ENCODE measurements at places on chromosomes 4 and X.

DNA sequence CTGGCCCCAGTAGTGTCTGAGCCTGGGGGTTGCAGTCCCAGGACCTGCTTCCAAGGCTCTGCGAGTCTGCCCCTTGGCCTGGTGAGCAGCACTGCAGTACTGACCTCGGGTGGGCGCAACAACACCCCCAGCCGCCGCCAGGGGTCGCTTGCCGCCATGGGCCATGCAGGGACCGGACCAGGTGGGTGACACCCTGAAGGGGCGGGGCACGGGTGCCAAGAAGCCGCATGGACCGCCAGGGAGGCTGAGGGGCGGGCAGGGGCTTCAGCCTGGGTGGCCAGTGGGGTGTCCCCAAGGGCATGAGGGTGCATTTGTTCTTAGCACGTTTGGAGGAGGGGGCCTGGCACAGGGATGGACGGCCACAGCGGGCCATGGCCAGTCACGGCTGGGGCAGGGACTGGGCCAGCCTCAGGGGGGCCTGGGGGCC, 25.0 kb downstream of the TACC3 start:
- no peak overlapping the region for H3K27ac ChIP-seq
- no peaks in the 10 kb centered on the region for H3K27me3 ChIP-seq
- peaks cover 14% of the 10 kb centered on the region for H3K4me1 ChIP-seq
- peaks cover 22% of the 10 kb centered on the region for H3K36me3 ChIP-seq
- peak; percentile 65 for DNase-seq

DNA sequence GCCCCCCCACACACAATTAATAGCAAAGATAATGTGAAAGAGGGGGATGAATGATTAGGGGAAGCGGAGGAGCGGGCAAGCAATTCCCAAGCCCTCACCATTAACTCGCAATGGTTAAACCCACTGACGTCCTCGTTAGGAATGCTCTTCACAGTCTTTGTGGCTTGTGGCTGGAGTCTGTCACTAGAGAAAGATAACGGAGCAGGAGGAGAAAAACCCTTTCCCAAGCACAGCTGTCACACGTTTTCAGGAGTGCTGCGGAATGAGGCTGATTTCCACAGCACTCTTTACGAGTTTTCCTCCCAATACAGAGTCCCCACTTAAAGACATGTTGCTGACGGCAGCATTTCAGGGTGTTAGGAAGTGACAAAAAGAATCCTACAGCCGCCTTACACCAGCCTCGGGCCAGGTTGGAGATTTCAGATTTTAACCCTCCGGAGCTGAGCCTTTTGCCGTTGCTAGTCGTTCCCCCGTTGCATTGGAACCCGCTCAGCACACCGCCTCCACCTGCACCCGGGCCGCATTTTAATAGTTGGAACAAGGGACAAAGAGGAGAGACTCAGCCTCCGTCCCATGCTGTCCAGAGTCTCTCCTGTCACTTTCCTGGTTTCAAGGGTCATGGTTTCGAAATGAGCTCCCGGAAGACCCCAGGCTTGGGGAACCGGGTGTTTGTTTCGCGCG, 92.2 kb downstream of the GEMIN8 start:
- peaks cover 17% of the 10 kb centered on the region for H3K27me3 ChIP-seq
- H3K4me3 ChIP-seq = peak overlapping the region; percentile 39
- H3K27ac ChIP-seq = no peak overlapping the region
- no peak for DNase-seq
- no peaks in the 10 kb centered on the region for H3K4me1 ChIP-seq

DNA sequence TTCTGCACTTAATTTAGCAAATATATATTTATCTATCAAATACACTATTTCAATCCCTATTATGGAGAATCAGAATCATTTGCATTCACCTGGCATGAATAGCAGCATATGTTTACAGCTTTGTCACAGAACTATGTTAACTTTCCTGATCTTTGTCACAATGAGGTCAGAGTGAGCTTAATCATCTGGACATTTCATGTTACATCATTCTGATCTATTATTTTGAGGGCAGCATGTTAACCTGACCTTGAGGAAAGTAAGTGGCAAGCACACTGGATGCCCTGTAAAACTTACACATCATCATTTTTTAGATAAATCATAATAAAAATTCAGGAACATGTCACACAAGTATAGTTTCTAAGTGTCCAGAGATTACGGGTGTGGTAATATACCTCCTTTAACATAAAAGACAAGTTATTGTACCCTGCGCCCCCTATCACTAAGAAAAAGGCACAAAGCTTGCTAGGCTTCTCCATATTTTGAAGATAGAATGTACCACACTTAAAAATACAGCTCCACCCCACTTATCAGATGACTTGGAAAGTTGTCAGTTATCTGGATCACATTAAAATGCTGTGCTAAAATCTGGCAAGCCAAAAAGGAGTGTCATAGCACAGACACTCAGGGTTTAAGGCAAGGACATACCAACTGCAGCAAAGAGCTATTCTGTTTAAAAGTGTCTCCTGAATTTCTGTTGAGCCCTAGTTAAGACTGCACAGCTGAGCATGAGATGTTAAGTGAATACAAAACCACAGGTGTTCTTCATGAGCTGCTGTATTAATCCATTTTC, 182.7 kb upstream of the FAT4 start:
- no peaks in the 10 kb centered on the region for H3K4me1 ChIP-seq
- H3K4me3 ChIP-seq = no peak overlapping the region
- no peaks in the 10 kb centered on the region for H3K27me3 ChIP-seq
- no peak overlapping the region for H3K27ac ChIP-seq
- DNase-seq = no peak

- H3K27ac ChIP-seq = no peak overlapping the region
Observed at GRCh38 chrX:70635227-70635626, 190.6 kb downstream of the DLG3 start.

DNA sequence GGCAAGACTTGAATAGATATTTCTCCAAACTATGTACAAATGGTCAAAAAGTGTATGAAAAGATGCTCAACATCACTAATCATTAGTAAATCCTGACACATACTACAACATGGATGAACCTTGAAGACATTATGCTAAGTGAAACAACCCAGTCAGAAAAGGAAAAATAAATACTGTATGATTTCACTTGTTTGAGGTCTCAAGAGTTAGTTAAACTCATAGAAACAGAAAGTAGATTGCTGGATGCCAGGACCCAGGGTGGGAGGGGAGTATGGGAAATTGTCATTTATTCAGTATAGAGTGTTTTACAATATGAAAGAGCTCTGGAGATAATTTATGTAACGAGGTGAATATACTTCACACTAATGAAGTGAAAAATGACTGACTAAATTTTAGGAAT, 32.4 kb downstream of the PRMT9 start:
- peaks cover 29% of the 10 kb centered on the region for H3K36me3 ChIP-seq
- no peak overlapping the region for H3K4me3 ChIP-seq
- DNase-seq = no peak
- H3K27ac ChIP-seq = no peak overlapping the region
- H3K27me3 ChIP-seq = no peaks in the 10 kb centered on the region
- H3K4me1 ChIP-seq = no peaks in the 10 kb centered on the region

- peaks cover 17% of the 10 kb centered on the region for H3K4me1 ChIP-seq
- no peaks in the 10 kb centered on the region for H3K36me3 ChIP-seq
- no peak overlapping the region for H3K4me3 ChIP-seq
- no peak for DNase-seq
- peak overlapping the region; percentile 93 for H3K27ac ChIP-seq
Observed at GRCh38 chrX:153983321-153983801, 10.8 kb downstream of the TMEM187 start.

GRCh38 chrX:152958047-152958446, 35.9 kb downstream of the PNMA5 start:
- peak overlapping the region; percentile 71 for H3K27ac ChIP-seq
- no peak for DNase-seq
- no peaks in the 10 kb centered on the region for H3K4me1 ChIP-seq
- H3K4me3 ChIP-seq = no peak overlapping the region
- no peaks in the 10 kb centered on the region for H3K27me3 ChIP-seq

DNA sequence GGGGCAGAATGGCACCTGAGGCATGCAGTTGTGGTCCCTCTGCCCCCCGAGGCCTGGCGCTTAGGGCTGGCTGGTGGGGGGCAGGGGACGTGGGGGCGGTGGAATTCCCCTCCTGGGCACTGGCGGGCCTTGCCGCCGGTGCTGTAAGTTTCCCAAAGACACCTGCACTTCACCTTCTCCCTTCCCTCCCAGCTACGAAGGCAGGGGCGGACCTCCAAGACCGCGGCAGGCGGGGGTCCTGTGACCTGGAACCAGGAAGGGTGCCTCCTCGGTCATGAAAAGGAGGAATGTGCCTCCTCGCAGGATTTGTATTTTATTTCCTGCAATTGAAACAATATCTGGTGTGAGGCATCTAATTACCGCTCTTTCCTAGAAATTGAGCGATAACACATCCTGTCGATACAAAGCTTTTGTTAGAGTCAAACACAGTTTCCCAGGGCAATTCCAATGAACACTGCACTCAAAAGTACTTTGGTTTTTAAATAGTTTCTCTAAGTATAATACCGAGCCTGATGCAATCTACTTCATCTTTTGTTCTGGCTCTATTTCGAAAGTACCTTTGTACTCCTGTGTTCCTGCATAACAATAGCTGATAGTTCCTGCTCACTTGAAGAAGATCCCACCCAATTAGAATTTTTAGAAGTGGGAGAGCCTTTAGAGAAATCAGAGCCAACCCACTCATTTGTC, 12.3 kb upstream of the ADRA2C start:
- H3K36me3 ChIP-seq = no peaks in the 10 kb centered on the region
- H3K27ac ChIP-seq = no peak overlapping the region
- no peak for DNase-seq
- peaks cover 69% of the 10 kb centered on the region for H3K27me3 ChIP-seq
- no peaks in the 10 kb centered on the region for H3K4me1 ChIP-seq

DNA sequence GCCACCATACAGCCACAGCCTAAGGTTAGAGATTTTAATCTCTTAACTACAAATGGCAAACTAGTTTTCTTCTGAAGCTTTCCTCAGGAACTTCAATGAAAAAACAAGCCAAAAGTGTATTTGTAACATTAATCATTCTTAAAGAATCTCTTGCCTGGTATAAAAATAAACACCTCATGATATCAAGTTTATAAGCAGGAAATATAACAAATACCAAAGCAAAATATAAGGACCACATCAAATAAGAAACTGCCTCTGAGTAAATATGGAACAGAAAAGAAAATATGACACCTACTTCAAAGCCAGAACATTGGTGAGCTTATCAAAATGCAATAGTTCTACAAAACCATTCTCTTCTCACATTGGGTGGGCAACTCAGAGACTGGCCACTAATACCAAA, 89.9 kb downstream of the GPC4 start:
- no peaks in the 10 kb centered on the region for H3K4me1 ChIP-seq
- H3K27me3 ChIP-seq = no peaks in the 10 kb centered on the region
- no peak overlapping the region for H3K27ac ChIP-seq
- no peak overlapping the region for H3K4me3 ChIP-seq

- no peaks in the 10 kb centered on the region for H3K4me1 ChIP-seq
- DNase-seq = no peak
- no peak overlapping the region for H3K27ac ChIP-seq
- H3K27me3 ChIP-seq = no peaks in the 10 kb centered on the region
- H3K4me3 ChIP-seq = no peak overlapping the region
Observed at GRCh38 chr4:152156442-152156841, 379.4 kb downstream of the FBXW7 start.

- DNase-seq = no peak
- no peaks in the 10 kb centered on the region for H3K27me3 ChIP-seq
- H3K4me3 ChIP-seq = no peak overlapping the region
Observed at GRCh38 chrX:142884881-142885280, 140.8 kb upstream of the SPANXN4 start.

GRCh38 chr4:182826391-182826790, 90.8 kb downstream of the DCTD start:
- no peaks in the 10 kb centered on the region for H3K27me3 ChIP-seq
- no peaks in the 10 kb centered on the region for H3K36me3 ChIP-seq
- H3K4me3 ChIP-seq = no peak overlapping the region
- no peaks in the 10 kb centered on the region for H3K4me1 ChIP-seq
- no peak for DNase-seq

- no peaks in the 10 kb centered on the region for H3K27me3 ChIP-seq
- no peak overlapping the region for H3K27ac ChIP-seq
- H3K4me1 ChIP-seq = no peaks in the 10 kb centered on the region
- DNase-seq = no peak
Observed at GRCh38 chrX:67612231-67612630, 68.4 kb downstream of the AR start.

DNA sequence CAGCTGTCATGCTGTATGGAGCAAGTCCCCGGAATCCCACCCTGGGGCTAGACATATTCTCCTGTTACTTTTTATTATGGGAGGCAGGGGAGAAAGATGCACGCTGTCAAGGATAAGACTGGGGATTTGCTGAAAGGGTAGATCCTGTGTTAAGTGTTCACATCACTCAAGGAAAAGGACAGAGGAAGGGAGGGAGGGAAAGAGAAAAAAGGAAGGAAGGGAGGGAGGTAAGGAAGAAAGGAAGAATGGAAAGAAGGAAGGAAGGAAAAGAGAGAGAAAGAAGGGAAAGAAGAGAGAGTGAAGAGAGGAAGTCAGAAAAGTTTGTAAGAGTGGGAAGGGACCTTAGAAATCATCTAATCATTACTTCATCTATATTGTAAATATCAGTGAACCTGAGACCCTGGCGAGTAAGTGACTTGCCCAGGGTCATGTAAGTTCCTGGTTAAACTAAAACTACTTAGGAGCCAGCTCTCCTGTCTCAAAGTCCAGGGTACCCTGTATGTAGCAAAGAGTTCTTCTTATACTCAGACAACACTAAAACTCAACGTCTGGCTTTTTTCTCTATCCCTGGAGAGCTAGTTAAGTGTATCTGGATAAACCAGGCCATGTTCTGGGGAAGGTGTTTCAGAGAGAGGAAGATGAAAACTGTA, 47.2 kb upstream of the MSX1 start:
- no peak overlapping the region for H3K4me3 ChIP-seq
- no peak for DNase-seq
- peaks cover 14% of the 10 kb centered on the region for H3K27me3 ChIP-seq
- H3K4me1 ChIP-seq = no peaks in the 10 kb centered on the region

DNA sequence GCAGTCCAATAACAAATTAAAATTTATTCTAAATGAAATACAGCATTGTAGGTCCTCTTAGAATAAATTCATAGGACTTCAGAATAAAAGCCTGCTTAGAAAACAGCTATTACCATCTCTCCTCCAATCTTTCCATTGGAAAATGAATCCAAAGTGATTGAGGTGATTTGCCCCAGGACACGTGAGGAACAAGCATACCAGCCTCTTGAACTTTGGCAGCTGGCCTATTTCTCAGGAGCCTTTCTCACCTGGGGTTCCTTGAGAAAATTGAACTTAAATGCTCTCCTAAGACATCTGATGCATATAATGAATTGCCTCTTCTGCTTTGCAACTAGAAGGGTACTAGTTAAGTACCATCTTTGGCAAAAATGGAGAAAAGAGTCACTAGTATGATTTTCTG, 13.5 kb downstream of the ARHGAP24 start:
- H3K4me1 ChIP-seq = no peaks in the 10 kb centered on the region
- no peaks in the 10 kb centered on the region for H3K36me3 ChIP-seq
- H3K4me3 ChIP-seq = no peak overlapping the region
- no peaks in the 10 kb centered on the region for H3K27me3 ChIP-seq
- no peak for DNase-seq
- H3K27ac ChIP-seq = no peak overlapping the region

- H3K36me3 ChIP-seq = no peaks in the 10 kb centered on the region
- H3K27me3 ChIP-seq = peaks cover 42% of the 10 kb centered on the region
- no peaks in the 10 kb centered on the region for H3K4me1 ChIP-seq
- no peak overlapping the region for H3K27ac ChIP-seq
Observed at GRCh38 chr4:8167291-8167690, 8.7 kb upstream of the ABLIM2 start.

All from T-cell (primary cell).